ENCODE measurements at places on chromosomes 1 and 21. TPM values are rescaled to one million over a fixed set of nuclear protein-coding genes. Genes with fewer than 3 reads are reported as not detected.

GRCh38 chr1:11802973-11803885 is 2.5 kb downstream of the MTHFR start:
- H3K27me3 ChIP-seq = no peaks in the 10 kb centered on the region
- peak overlapping the region; percentile 77 for H3K4me3 ChIP-seq

DNA sequence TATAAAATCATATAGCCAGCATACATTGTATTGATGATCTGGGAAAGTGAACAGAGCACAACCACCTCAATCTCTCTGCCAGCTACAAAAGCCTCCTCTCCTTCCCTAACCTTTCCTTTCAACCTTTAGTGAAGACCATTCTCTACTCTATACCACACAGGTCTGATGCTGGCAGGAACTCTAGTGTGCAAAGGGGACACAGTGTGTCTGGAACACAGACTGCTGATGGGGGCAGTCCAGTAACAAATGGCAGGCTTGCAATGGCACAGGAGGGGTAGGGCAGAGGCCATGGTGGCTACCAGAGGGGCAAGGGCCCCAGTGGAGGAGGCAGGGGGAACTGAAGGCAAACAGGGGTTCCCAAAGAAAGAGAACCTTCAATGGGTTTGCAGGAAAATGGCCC is 37.0 kb downstream of the CEP170 start:
- peaks cover 9% of the 10 kb centered on the region for H3K4me1 ChIP-seq
- H3K4me3 ChIP-seq = no peak overlapping the region
- H3K27ac ChIP-seq = no peak overlapping the region

GRCh38 chr21:28283641-28284490 is 708.8 kb downstream of the LTN1 start:
- H3K27me3 ChIP-seq = no peaks in the 10 kb centered on the region
- peaks cover 15% of the 10 kb centered on the region for H3K4me1 ChIP-seq
- H3K4me3 ChIP-seq = no peak overlapping the region
- peak overlapping the region; percentile 67 for H3K27ac ChIP-seq

The HYI gene
- total RNA-seq = 24.5 TPM

DNA sequence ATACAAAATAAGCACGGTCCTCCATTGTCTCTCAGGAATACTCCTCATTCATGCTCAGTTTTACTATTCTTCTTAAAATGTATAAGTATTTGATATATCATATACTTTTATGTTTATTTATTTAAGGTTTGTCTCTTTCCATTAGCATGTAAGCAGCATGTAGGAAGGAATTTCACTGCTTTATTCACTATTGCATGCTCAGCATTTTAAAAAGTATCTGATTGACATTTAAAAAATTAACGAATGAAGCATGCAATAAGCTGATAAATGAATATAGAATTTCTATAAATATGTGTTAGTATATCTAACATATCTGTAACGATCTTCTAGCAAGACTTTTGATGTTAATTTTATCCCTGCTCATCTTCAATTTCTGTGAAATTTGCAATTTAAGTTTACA is 402.7 kb upstream of the BRINP3 start:
- no peak for DNase-seq

The TRIM67 gene
- 0.29 TPM for total RNA-seq

DNA sequence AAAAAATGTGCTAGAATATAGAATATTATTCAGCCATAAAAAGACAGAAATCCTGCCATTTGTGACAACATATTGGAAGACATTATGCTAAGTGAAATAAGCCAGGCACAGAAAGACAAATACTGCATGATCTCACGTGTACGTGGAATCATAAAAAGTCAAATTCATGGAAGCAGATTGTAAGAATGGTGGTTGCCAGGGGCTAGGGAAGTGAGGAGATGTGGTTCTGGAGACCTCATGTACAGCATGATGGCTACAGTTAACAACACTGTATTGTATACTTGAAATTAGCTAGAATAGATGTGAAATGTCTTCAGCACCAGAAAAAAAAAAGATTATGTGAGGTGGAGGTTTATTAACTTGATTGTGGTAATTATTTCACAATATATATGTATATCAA is 166.4 kb downstream of the ZZZ3 start:
- no peak overlapping the region for H3K27ac ChIP-seq
- H3K4me3 ChIP-seq = no peak overlapping the region
- no peaks in the 10 kb centered on the region for H3K36me3 ChIP-seq
- H3K4me1 ChIP-seq = peaks cover 38% of the 10 kb centered on the region
- H3K27me3 ChIP-seq = no peaks in the 10 kb centered on the region
